HAP-1 (cell line): ENCODE measurements at places on chromosomes 16 and 17.

- DNase-seq: no peak
Measured at GRCh38 chr16:85136213-85136701, 24.0 kb upstream of the CIBAR2 start.

DNA sequence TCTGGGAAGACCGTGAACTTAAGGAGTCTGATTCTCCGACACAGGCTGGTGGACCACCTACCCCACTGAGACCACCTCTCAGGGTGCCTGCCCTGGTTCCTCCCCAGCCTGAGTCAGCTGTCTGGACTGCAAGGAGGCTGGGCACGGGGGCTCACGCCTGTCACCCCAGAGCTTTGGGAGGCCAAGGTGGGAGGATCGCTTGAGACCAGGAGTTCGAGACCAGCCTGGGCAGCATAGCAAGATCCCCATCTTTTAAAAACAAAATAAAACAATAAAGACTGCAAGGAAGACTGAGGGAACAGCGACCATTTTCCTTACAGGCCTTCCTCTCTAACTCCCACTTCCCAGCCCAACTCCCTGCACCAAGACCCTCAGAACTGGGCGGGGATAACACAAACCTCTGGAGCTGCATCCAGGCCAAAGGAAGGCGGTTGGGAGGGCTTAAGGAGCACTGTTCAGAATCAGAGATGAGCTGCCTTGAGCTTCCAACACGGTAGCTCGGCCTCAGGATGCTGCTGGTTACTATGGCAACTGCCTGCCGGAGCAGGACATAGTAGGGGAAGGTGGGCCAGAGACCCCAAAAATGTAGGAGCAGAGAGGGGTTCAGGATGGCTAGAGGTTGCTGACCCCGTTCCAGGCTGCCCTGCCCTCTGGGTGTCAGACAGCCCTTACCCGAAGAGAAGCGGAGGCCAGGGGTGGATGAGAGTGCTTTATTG is 4.4 kb downstream of the APOBR start:
- DNase-seq: no peak

- no peak for DNase-seq
Measured at GRCh38 chr16:4208341-4208751, 33.5 kb downstream of the SRL start.

DNA sequence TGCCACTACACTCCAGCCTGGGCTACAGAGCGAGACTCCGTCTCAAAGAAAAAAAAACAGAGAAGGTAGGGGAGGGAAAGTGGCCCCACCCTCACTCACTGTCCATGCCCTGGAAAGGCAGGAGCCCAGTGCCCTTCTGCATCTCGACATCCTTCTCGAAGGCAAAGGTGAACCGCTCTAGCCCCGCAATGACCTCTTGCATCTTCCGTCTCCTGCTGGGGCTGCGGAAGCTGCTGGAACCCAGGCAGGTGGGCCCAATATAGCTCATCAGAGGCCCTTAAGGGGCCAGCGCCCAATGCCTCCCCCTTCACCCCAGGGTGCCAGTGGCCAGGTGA is at the start of gene CPSF4L:
TSS of gene CPSF4L (minus strand) at position 264 of the 335 bp plus-strand sequence. CDS start at position 202, 62 bp downstream.
- no peak for DNase-seq

GRCh38 chr16:69688589-69688988 is 37.8 kb downstream of the NQO1 start:
- no peak for DNase-seq

GRCh38 chr16:52069866-52070265 is 477.1 kb downstream of the TOX3 start:
- DNase-seq: peak; percentile 63

GRCh38 chr16:1155353-1156054 is 2.6 kb downstream of the CACNA1H start:
- DNase-seq: no peak

- no peak for DNase-seq
Measured at GRCh38 chr17:5110816-5111215, 862 bp downstream of the ZNF232 start.

GRCh38 chr17:73554498-73554897 is 89.7 kb downstream of the SDK2 start:
- DNase-seq: no peak

DNA sequence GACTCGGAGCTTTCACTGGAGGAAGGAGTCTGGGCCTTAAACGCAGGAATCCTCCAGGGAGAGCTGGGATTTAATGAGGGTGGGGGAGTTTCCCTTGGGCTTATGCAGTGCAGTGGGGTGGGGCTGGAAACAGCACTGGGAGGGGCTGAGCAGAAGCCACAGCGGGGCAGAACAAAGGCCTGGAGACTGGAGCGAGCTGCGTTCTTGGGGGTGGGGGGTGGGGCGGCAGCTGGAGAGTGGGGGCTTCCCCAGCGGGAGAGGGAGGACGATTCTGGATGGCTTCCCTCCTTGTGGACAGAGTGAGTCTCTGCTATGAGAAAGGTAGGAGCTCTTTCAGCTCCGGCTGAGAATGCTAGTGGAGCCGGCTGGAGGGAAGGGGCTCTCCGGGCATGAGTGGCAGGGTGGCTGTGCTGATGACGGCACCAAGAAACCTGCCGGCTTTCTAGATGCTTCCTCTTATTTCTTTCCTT is 406.0 kb downstream of the SEC14L1 start:
- peak; percentile 92 for DNase-seq

GRCh38 chr17:70254735-70255460 is 85.6 kb downstream of the KCNJ2 start:
- DNase-seq: no peak

DNA sequence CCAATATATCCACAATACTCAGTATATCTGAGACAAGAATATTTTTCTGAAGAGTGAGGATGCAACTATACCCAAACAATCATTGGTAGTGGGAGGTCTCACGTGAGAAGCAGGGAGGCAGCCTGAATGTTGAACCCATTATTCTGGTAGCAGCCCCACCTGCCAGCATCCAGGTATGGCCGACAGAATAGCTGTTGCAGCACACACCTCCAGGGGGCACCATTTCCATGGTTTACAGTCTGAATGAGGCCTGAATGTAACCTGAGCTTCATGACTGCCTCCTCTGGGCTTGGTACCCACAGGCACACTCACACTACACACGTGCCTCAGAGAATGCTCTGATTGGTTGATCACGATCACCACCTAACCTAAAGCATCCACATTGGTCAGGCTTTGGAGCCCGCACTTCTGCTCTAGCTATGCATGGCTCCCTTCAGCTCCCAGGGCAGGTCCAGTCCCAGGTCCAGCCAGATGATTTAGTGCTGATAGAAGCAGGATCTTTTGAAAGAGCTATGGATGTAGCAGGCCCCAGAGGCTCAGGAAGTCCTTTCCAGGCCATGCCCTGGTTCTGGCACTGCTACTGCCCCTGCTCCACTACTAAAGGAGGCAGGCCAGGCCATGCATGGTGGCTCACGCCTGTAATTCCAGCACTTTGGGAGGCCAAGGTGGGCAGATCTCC is 11.0 kb upstream of the CBFB start:
- DNase-seq: peak; percentile 94
